Hair follicular keratinocyte (primary cell): ENCODE measurements at places on chromosomes 1 and 21. TPM values are rescaled to one million over a fixed set of nuclear protein-coding genes. Genes with fewer than 3 reads are reported as not detected.

Gene SPRR2E
- total RNA-seq: 1.1 TPM in 1 of 2 replicates, not detected in the other

Gene SPRR2D
- 1.1 and 1.2 TPM in 2 replicates for total RNA-seq

Gene SIM2
- 0.08 TPM in 1 of 2 replicates, not detected in the other for total RNA-seq

Gene PALMD
- total RNA-seq: 4.1 and 5.4 TPM in 2 replicates

Gene UBASH3A
- not detected in 2 replicates for total RNA-seq

Gene PDPN
- total RNA-seq: 65.3 and 81.1 TPM in 2 replicates

Gene CA6
- total RNA-seq: not detected in 2 replicates

Gene CRB1
- not detected in 2 replicates for total RNA-seq

Gene MATN1
- not detected in 2 replicates for total RNA-seq

Gene RYR2
- total RNA-seq: not detected in 2 replicates

Gene ATP1A4
- not detected in 2 replicates for total RNA-seq

Gene PTCH2
- total RNA-seq: not detected in 2 replicates

Gene MEGF6
- total RNA-seq: 1.2 and 2.4 TPM in 2 replicates

Gene FBXO2
- 28.9 and 61.7 TPM in 2 replicates for total RNA-seq

Gene KANK4
- total RNA-seq: 0.42 and 0.62 TPM in 2 replicates

Gene ADGRL2
- total RNA-seq: 1.6 and 10.6 TPM in 2 replicates

Gene VWA5B1
- not detected in 2 replicates for total RNA-seq

Gene TRPM2
- total RNA-seq: 0.46 TPM in 1 of 2 replicates, not detected in the other

Gene PGLYRP4
- total RNA-seq: 0.30 and 0.55 TPM in 2 replicates

Gene HSD3B2
- not detected in 2 replicates for total RNA-seq

Gene SUSD4
- total RNA-seq: 0.47 and 2.9 TPM in 2 replicates

Gene ARHGEF16
- total RNA-seq: 10.5 and 15.3 TPM in 2 replicates

Gene IL23R
- total RNA-seq: not detected in 2 replicates

Gene RNF186
- not detected in 2 replicates for total RNA-seq

Gene TMCO1
- total RNA-seq: 51.9 and 68.0 TPM in 2 replicates

Gene FAM229A
- 1.2 and 1.5 TPM in 2 replicates for total RNA-seq

Gene CLCNKA
- not detected in 2 replicates for total RNA-seq
